ENCODE measurements at places on chromosomes 7 and 10. TPM values are rescaled to one million over a fixed set of nuclear protein-coding genes. Genes with fewer than 3 reads are reported as not detected.

- no peaks in the 10 kb centered on the region for H3K36me3 ChIP-seq
- H3K4me3 ChIP-seq, result no peak overlapping the region
Observed at GRCh38 chr7:27842851-27843250, 102.9 kb downstream of the TAX1BP1 start.

Gene PDK4
- total RNA-seq, result 0.74 TPM

DNA sequence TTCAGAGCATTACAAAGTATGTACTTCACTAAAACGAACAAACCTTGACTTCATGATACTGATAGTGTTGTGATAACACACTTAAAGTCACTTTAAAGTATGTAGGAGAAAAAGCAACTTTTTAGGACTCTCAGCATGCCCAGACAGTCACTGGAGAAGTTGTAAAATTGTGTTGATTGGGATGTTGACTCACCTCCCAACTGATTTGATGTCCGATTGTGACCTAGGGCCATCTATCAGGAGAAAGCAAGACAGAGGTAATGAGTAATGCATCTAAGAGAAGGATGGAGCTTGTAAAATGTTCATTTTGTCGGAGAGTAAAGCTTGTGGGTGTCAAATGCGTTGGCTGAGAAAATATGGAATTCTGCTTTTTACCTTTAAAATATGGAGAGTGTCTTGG, 135.4 kb upstream of the SEMA3D start:
- no peaks in the 10 kb centered on the region for H3K36me3 ChIP-seq
- H3K27me3 ChIP-seq, result no peaks in the 10 kb centered on the region
- DNase-seq, result no peak
- H3K4me1 ChIP-seq, result no peaks in the 10 kb centered on the region
- no peak overlapping the region for H3K4me3 ChIP-seq
- H3K27ac ChIP-seq, result no peak overlapping the region

DNA sequence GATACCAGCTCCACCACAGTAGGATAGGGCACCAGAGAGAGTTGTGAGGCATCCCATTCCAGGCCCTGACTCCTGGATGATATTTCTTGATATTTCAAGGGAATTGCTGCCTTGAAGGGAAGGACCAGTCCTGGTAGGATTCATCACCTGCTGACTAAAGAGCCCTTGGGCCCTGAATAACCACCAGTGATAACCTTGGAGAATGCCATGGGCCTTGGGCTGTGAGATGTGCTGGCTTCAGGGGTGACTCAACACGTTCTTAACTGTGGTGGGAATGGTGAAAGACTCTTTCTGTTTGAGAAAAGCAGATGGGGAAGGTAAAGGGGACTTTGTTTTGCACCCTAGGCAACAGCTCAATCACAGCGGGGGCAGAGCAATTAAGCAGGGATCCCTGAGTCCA, 21.4 kb upstream of the ASZ1 start:
- no peaks in the 10 kb centered on the region for H3K27me3 ChIP-seq
- no peak overlapping the region for H3K27ac ChIP-seq
- H3K36me3 ChIP-seq, result no peaks in the 10 kb centered on the region
- H3K4me1 ChIP-seq, result no peaks in the 10 kb centered on the region
- H3K4me3 ChIP-seq, result no peak overlapping the region

DNA sequence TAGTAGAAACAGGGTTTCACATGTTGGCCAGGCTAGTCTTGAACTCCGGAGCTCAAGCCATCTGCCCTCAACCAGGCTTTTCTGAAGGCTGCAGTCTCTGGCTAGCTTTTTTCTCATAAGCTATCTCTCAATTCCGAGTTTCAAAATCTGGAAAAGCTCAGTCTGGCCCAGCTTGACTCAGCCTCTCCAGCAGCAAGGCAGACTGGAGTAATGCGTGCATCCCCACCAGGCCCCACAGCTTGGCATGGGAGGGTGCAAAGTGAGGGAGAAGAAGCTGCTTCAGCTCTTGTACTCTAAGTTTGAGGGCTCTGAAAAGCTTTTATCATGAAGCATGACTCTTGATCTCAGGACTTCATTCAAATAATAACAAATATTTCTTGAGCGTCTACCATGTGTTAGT, 4.8 kb downstream of the DHTKD1 start:
- no peak for DNase-seq
- H3K4me3 ChIP-seq, result no peak overlapping the region
- H3K27me3 ChIP-seq, result no peaks in the 10 kb centered on the region
- no peaks in the 10 kb centered on the region for H3K36me3 ChIP-seq

Gene PTF1A
- not detected for total RNA-seq

Gene NOS3
- total RNA-seq, result 10.6 TPM

DNA sequence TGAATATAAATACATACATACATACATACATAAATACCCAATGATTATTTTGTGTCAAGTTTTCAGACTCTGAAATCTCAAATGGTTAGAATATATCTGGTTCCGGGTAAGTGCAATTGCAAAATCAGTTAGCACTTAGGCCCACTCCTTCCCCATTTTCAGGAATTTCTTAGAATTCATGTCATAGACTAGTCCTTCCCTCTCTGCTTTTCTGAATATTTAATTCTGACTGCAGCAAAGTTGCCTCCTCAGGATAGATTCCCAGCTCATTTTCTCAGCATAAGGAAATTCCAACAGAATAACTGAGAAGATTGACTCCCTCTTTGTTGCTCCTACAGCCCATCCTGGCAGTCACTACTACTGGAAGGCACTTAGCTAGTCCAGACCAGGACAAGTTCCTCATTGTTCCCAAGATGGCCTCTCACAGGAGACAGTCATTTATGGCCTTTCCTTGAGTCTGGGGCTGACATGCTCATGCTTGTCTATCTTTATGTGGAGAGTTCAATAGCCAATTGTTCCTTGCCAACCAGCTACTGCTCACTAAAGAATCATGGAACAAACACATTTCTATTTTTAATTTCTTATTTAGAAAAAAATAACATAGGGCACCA, 142.9 kb upstream of the ITGB1 start:
- no peak overlapping the region for H3K4me3 ChIP-seq
- no peaks in the 10 kb centered on the region for H3K27me3 ChIP-seq
- H3K27ac ChIP-seq, result no peak overlapping the region
- H3K36me3 ChIP-seq, result no peaks in the 10 kb centered on the region
- no peak for DNase-seq
- H3K4me1 ChIP-seq, result peaks cover 7% of the 10 kb centered on the region

DNA sequence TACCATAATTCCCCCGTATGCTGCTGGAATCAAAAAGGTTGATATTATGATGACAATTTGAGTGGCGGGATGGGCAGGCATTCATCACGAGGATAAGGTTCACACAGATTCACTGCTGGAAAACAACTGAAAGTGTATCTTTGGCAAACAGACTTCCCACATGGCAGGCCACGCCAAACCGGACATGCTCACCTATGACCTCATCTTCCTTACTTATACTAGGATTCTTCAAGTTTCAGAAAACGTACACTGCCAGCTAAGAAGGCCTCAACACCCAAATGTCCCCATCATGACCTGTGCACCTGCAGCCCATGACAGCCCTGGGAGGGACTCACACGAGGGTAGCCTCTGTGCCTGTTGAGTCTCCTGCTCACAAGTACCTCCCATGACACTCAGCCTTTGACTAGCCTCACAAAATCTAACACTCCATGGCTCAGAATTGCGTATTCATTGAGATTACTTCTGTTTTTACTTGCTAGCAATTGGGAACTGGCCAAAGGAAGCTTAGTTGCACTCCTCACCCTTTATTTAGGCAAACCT, 259.0 kb upstream of the GHITM start:
- H3K4me3 ChIP-seq, result no peak overlapping the region
- no peaks in the 10 kb centered on the region for H3K27me3 ChIP-seq
- no peaks in the 10 kb centered on the region for H3K36me3 ChIP-seq
- no peak for DNase-seq

DNA sequence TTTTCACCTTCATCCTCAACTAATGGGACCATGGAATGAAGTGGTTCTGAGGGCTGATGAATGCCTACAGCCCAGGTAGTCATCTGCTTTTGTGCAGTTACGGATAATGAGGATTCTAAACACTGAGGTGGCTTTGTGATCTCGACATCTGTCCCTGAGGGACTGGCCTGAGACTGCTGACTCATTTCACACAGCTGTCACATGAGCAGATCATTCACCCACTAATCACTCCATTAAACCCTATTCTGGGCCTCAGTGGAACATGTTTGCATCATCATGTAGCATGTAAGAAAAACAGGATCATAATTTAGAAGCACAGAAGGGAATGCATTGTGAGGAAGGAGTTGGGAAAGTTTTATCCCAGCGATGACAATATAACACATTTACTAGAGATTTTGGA, 79.4 kb upstream of the FEZF1 start:
- no peaks in the 10 kb centered on the region for H3K36me3 ChIP-seq
- no peak for DNase-seq
- no peak overlapping the region for H3K27ac ChIP-seq
- H3K4me1 ChIP-seq, result no peaks in the 10 kb centered on the region

Gene NKX1-2
- total RNA-seq, result not detected

Data from CD8-positive, alpha-beta memory T cell (primary cell).